ENCODE measurements at places on chromosomes 1 and 21. TPM values are rescaled to one million over a fixed set of nuclear protein-coding genes. Genes with fewer than 3 reads are reported as not detected.
A peak's percentile ranks its signal among the peaks of the same experiment; 100 is the strongest.

DNA sequence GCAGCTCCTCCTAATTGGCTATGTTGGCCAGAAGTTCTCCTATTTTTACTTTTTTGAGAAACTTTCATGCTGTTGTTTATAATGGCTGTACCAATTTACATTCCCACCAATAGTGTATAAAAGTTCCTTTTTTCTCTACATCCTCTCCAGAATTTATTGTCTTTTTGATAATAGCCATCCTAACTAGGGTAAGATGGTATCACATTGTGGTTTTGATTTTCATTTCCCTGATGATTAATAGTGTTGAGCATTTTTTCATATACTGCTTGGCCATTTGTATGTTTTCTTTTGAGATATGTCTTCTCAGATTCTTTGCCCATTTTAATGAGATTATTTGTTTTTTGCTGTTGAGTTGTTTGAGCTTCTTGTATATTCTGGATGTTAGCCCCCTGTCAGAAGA, 46.8 kb downstream of the NTMT2 start:
- no peak overlapping the region for H3K4me3 ChIP-seq
- DNase-seq, result no peak
- no peaks in the 10 kb centered on the region for H3K27me3 ChIP-seq

GRCh38 chr1:172344444-172344843, 76.0 kb upstream of the C1orf105 start:
- peaks cover 21% of the 10 kb centered on the region for H3K36me3 ChIP-seq
- H3K4me3 ChIP-seq, result no peak overlapping the region
- DNase-seq, result no peak
- H3K27me3 ChIP-seq, result no peaks in the 10 kb centered on the region

DNA sequence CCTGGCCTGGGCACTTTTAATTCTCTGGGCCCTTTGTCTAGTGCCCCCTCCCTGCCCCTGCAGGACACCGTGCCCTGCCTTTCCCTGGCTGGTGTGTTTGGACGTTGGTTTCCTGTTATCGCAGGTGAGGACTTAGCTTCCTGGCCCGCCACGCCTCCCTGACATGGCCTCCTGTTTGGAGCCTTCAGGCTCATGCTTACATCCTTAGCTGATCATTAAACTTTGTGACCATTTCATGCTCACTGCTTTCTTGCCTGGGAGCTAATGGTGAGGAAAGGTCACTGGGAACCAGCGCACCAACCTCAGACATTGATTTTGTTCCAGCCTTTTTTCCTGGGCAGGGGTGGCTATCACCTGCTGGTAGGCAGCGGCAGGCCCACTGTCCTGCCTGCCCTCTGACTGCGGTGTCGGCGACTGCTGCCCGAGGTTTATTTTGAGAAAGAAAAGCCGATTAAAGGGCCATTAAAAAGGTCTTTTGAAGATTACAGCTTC, 3.7 kb downstream of the PFKL start:
- H3K4me1 ChIP-seq, result peaks cover 25% of the 10 kb centered on the region
- H3K27me3 ChIP-seq, result no peaks in the 10 kb centered on the region
- no peak for DNase-seq

DNA sequence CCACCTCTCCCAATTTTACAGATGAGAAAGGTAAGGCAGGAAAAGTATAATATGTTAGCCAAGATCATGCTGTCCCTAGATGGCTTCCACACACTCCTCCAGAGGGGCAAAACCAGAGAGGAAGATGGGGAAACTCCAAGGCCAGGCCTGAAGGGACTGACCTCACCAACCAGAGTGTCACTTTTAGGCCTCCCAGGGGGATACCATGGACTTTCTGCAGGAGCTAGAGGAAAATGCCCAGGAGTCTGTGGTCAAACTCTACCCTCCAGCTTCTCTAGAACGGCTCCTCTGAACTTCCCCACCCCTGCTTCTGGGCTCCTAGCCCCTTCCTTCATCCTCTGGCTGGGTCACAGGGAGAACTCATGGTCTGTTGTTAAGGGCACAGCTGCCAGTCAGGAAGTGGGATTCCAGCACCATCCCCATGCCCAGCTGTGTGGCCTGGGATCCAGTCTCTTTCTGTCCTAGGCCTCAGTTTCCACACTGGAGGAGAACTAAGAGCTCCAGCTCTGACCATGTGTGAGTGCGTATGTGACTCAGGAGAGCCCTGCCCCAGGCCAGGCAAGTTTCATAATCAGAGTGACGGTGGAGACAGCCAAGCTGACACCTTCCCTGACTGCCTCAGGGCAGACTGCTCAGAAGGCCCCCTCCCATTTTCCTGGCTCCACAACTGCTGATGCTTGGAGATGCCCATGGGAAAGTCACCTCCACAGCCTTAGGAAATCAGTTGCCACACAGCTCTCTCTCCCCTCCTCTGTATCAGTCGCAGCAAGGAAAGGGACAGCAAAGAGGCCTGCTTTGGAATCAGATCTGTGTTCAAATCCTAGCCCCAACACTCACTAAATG, 1.9 kb downstream of the IGSF8 start:
- no peaks in the 10 kb centered on the region for H3K27me3 ChIP-seq
- H3K36me3 ChIP-seq, result peaks cover 3% of the 10 kb centered on the region
- H3K4me1 ChIP-seq, result peaks cover 24% of the 10 kb centered on the region
- peak overlapping the region; percentile 82 for H3K27ac ChIP-seq

Gene REN
- total RNA-seq, result not detected

All from activated T-helper 2 cell treated with anti-CD3 and anti-CD28 coated beads, Interferon-gamma antibody, Interleukin-2, Interleukin-4, amounts not matched to agents 10 μg/mL and 5 μg/mL and 100 μg/mL, durations not matched to agents 14 hours and 24 hours and 36 hours (primary cell).